ENCODE measurements at places on chromosomes 5 and 9.
A peak's percentile ranks its signal among the peaks of the same experiment; 100 is the strongest.

DNA sequence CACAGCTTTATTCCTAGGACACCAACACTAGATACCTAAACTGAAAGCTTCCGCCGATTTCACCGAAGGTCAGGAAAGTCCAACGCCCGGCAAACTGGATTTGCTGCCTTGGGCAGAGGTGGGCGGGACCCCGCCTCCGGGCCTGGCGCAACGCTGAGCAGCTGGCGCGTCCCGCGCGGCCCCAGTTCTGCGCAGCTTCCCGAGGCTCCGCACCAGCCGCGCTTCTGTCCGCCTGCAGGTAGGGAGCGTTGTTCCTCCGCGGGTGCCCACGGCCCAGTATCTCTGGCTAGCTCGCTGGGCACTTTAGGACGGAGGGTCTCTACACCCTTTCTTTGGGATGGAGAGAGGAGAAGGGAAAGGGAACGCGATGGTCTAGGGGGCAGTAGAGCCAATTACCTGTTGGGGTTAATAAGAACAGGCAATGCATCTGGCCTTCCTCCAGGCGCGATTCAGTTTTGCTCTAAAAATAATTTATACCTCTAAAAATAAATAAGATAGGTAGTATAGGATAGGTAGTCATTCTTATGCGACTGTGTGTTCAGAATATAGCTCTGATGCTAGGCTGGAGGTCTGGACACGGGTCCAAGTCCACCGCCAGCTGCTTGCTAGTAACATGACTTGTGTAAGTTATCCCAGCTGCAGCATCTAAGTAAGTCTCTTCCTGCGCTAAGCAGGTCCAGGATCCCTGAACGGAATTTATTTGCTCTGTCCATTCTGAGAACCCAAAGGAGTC, at the start of gene CD274:
CD274 (plus strand) TSS at position 184 of the 733 bp plus-strand sequence. CDS start 5,572 bp downstream, outside the sequence.
- DNase-seq, result peak; percentile 76

DNA sequence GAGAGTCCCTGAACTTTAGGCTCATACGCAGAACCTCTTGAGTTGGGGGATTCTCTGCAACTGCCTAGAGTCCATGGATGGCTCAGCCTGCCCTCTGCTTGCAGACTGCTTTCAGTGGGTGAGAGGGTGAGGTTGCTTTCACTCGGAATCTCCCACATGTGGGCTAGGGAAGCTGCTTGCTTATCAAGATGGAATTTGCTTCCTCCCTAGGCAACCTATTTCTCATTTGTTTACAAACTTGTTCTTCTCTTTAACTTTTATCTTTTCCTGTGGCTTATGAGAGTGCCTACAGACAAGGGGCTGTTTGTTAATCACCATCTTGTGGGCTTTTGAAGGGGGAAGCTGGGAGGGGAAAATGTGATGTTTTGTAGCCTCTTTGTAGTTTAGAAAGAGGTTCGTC, 10.0 kb downstream of the TLE4 start:
- peak; percentile 46 for DNase-seq

- no peak for DNase-seq
These were observed 188.2 kb downstream of the DMRT2 start for GRCh38 chr9:1238407-1238806.

- no peak for DNase-seq
These were observed 95.1 kb downstream of the DMXL1 start for GRCh38 chr5:119166026-119166425.

GRCh38 chr5:156920042-156920860, 42.8 kb downstream of the TIMD4 start:
- DNase-seq, result no peak

GRCh38 chr9:27534658-27535209, 5.1 kb upstream of the MOB3B start:
- no peak for DNase-seq

DNA sequence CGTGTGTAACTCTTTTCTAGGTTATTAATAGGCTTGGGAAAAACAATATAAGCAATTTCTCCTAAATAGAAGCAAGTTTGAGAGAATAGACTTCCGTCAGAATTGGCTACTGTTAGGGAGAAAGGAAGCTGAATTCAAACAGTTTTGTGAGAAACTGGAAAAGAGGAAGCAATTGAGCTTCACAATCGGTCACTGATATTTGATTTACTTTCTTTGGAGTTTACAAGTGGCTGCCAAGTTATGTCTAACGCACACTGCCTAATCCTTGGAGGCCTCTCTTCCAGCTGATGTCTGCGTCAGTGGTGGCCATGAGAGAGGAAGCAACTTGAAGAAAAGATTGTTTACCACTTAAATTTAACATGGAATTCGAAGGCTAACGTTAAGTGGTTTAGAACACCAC, 319.5 kb downstream of the ADGRV1 start:
- no peak for DNase-seq

GRCh38 chr5:43658509-43658908, 55.5 kb downstream of the NNT start:
- DNase-seq, result peak; percentile 33

GRCh38 chr9:95218773-95219172, 98.7 kb downstream of the FANCC start:
- no peak for DNase-seq

DNA sequence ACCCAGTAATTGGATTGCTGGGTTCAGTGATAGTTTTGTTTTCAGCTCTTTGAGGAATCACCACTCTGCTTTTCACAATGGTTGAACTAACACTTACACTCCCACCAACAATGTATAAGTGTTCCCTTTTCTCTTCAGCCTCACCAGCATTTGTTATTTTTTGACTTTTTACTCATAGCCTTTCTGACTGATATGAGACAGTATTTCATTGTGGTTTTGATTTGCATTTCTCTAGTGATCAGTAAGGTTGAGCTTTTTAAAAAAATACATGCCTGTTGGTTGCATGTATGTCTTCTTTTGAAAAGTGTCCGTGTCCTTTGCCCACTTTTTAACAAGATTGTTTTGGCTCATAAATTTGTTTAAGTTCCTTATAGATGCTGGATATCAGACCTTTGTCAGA, 185.7 kb upstream of the CCNH start:
- DNase-seq, result no peak

GRCh38 chr9:128862401-128862851, 19.3 kb downstream of the KYAT1 start:
- DNase-seq, result no peak

DNA sequence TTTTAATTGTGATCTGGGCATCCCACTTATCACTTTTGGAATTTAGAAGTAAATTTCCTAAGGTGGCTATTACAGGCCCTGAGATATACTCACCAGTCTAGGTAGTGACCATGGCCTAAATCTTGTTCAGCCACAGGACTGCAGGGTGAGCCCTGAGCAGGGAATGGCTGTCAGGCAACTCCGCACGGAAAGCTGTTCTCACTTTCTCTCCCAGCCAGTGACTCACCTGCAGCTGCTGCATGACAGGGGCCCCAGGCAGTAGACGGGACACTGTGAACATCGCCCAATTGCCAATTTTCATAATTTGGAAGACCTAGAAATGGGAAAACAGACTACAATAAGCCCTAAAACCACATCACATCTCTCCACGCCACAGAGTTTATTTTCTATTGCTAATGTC, 69.6 kb upstream of the TAF1L start:
- DNase-seq, result no peak

DNA sequence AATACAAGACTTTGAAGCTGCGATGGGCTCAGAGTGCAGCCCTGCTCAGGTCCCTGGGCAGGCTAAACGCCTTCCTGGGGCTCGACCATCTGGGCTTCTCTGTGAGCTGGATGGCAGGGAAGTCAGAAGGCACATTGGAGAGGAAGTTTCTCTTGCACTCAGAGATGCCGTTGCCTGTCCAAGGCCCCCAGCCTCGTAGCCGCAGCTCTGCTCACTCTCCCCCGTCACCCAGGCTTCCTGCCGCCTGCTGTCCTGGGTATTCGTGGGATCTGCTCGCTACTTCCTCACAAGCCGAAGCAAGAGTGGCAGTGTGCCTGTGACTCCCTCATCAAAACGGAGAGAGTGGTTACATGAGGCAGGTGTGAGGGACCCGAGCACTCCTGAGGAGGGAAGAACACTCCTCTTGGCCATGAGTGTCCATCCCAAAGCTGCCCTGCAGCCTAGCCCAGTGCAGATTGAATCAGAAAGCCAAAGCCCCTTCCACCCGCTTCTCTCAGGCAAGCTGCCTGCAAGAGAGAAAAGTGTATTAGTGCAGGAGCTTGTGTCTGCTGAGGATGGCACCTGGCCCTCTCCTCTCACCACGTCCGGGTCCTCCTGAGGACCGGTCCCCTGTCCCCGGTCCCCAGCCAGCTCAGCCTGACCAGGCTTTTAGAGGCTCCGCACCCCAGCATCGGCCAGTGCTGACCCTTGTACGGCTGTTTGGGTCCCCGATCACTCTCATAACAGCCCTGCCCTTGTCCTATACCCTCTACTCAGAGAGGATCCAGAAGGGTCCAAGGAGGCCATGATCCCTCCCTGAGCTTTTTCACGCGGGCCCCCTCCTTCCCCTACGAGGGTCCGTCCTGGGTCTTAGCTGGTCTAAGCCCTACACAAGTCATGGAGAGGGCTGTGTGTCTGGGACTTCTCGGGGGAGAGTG, 7.3 kb downstream of the FCN2 start:
- DNase-seq, result no peak

DNA sequence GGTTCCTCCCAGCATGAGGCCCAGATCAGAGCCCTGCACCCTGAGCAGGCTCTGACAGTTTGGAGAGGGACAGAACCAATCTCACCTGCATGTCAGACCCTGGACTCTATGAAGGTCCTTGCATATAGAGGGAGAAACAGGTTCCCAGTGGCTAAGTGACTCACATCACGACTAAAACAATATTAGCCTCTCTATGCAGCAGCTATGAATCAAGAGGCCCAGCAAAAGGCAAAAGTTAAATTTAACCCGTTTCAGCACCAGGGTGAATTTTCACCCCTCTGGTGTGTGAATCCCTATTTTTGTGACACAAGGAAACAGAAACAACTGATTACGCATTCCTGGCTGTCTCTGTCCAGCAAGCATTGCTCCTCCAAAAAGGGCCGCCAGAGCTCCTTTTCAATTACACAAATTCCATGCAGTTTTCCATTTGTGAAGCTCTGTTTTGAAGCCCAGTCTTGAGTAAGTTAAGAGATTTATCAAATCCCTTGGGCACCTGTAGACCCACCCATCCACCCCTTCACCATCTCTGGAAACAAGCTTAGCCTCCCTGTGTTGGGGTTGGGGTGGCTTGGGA, 136.6 kb downstream of the GABBR2 start:
- DNase-seq, result no peak

DNA sequence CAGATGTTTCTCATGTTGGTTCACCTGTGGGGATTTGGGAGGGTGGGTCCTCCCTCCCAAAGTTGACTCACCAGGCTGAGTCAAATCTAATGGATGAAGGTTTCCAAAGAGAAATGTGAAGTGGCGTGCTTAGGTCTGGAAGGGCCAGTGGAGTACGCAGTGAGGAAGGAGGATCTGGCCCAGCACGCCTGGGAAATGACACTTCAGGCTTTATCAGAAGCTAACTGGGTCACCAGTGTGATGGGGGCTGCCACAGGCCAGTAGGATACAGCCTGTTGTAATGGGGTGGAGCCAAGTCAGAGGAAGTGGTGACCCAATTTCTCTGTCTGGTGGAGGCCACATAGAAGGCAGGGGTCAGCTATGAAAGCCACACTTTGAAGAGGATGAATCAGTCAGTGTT, 18.0 kb downstream of the POLR1E start:
- DNase-seq, result no peak

DNA sequence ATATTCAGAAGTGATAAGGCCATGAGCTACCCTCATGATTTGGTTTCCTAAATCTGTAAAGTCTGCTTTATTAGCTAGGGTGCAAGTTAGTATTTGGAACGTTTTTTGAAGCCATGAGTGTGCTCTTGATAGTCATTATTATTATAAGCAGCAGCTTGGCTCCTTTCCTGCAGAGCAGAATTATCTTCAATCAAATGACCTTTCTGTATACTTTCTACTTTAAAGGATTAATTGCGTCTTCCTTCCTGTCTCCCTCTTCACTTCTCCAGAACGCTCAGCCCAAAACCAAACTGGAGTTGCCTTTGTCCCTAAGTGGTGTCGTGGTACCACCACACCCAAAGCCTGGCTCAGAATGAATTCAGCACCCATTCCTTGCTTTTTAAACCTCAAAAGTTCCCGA, 211.3 kb downstream of the ARHGAP26 start:
- DNase-seq, result no peak

- no peak for DNase-seq
These were observed 33.9 kb upstream of the FOXB2 start for GRCh38 chr9:76985581-76985980.

GRCh38 chr5:172680921-172681320, 39.9 kb downstream of the NEURL1B start:
- DNase-seq, result no peak

DNA sequence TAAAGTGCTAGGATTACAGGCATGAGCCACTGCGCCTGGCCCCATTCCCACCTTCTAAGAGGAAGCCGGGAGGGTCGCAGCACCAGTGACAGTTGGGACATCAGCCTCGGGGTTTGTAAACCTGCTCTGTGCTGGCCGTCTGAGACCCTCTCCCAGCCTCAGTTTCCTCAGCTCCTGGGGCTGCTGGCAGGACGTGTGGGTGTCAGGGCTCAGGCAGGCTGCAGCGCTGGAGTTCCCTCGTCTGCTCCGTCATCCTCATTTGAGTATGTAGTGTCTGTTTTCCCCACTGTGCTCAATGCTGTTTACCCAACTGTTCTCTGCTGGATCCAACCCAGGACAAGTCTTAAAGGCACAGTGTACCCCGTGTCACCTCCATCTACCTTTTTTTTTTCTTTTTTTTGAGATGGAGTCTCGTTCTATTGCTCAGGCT, 2.0 kb upstream of the NINJ1 start:
- no peak for DNase-seq

- no peak for DNase-seq
These were observed 33.5 kb downstream of the ANXA6 start for GRCh38 chr5:151123897-151124751.

- DNase-seq, result no peak
These were observed 81.0 kb upstream of the ZBTB43 start for GRCh38 chr9:126723807-126724172.

DNA sequence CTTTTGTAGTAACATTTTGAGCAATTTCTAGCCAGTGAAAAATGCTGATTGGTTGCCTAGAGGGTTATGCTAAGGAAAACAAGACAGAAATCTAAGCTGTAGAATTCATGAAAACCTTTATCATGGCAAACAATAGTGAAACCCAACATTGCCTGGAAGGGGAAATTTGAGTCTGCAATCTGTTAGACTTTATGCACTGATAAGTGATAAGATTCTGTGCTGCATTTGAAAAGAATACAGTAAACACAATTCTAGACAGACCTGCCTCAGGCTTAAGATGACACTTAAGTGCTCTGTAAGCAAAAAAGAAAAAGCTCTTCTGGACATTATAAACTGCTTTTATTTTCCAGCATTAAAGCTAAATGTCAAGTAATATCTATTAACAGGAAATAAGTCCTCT, 519.3 kb downstream of the ISL1 start:
- no peak for DNase-seq

DNA sequence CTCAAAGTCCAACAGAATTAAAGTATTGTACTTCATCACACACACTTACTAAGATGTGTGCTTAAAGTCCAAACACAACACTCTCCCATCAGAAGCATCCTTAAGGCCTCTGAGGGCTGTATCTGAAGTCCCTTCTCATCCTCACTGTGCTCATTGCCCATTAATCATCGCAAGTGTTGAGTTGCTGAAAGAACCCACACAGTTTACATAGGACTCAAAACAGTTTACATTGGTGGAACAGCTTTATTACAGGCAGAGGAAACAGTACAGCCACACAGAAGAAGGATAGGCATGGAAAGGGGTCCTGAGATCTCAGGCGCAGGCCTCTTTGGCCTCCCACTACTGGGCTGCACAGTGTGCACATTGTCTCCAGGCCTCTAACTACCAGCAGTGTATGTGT, 113.4 kb downstream of the CMYA5 start:
- no peak for DNase-seq

- DNase-seq, result no peak
These were observed 611.1 kb downstream of the HTR1A start for GRCh38 chr5:63351164-63351563.

Measured in amniotic stem cell (primary cell).